ENCODE measurements at places on chromosomes 6 and 20.

GRCh38 chr6:91075244-91075976, 488.5 kb upstream of the MAP3K7 start:
- no peak for DNase-seq

DNA sequence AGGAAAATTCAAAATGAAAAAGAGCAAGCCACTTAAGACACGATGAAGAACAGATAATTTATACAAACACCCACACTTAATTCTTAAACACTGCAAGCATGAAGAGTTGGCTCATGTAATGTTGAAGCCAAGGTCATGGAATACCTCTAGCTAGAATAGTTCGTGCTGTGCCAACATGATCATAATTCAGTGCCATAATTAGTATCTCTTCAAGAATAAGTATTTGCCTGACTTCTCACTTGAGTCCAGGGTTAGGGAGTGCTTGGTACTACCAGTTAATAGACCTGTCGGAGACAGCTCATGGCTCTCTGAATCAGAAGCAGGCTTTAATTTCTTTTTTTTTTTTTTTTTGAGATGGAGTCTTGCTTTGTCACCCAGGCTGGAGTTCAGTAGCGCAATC, 206.3 kb downstream of the UNC5CL start:
- no peak for DNase-seq

DNA sequence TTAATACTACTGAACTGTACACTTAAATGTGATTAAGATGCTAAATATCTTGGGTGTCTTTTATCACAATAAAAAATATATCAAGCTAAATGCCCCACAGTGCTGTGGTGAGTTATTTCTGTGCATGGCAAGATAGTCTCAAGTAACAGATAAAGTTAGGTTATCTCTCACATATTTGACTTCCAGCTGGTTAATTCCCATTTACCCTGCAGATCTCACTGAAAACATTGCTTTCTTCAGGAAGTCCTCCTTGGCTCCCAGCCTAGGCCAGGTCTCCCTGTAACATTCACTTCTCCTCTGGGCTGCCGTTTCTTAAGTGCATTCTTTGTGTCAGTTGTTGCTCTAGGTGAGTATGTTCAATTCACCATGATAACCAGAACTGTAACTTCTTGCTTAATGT, 59.1 kb downstream of the SLC22A1 start:
- DNase-seq = no peak

- no peak for DNase-seq
Measured at GRCh38 chr6:51199733-51200260, 381.1 kb downstream of the TFAP2B start.

GRCh38 chr20:58328836-58329235, 19.3 kb downstream of the RAB22A start:
- no peak for DNase-seq

- DNase-seq = no peak
Measured at GRCh38 chr6:124090491-124090890, 286.8 kb downstream of the NKAIN2 start.

GRCh38 chr20:20519269-20519668, 151.4 kb downstream of the INSM1 start:
- DNase-seq = no peak

DNA sequence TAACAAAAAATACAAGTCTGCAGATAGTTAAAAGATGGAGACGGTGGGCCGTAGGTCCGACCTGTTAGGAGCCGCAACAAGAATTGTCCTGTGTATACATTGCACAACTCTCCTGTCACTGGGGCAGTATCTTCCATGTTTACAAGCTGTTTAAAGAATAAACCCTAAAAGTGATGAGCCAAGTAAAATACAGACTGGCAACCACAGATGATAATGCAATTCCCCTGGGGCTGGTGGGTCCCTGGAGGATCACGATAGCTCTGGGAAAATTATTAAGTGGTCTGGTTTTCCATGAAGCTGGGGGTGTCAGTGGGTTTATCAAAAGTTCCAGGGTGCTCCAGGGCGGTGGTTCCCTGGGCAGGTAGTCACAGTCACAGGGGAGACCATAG, 8.1 kb upstream of the FAM50B start:
- no peak for DNase-seq

DNA sequence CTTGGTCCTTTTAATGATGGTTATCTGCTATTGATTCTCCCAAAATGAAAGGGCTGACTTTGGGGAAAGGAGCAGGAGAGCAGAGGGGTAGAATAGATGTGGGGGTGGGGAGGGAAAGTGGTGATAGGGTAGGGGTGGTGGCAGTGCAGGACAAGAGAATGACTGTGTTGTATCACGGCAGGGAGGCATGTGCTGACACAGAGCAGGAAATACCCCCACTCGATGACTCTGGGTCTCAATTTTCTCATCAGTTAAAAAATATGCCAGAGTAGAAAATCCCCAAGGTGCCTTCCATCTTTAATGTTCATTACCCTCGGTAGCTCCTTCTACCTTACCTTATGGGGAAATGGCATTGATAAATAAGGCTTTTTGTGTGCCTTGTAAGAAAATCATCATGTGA, 79.0 kb upstream of the ATXN1 start:
- no peak for DNase-seq

DNA sequence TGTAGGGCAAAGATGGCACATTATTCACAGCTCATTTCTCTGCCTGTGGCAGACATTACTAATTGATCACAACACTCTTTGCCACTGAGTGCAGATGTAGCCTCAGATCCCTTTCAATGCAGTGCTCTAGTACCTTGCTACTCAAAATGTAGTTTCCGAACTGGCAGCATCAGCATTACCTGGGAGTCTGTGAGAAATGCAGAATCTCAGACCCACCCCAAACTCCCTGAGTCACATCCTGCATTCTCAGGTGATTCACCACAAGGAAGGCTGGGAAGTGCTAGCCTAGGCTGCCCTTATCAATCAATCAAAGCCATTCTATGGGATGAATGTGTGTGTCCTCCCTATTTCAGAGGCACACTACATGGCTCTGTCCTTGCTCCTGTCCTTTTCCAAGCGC, 58.5 kb downstream of the PCNA start:
- no peak for DNase-seq

- no peak for DNase-seq
Measured at GRCh38 chr6:118652051-118652615, 742 bp upstream of the CEP85L start.

- DNase-seq = no peak
Measured at GRCh38 chr6:165245701-165246100, 63.7 kb downstream of the C6orf118 start.

GRCh38 chr6:140388192-140388802, 1013.8 kb upstream of the CITED2 start:
- DNase-seq = no peak

DNA sequence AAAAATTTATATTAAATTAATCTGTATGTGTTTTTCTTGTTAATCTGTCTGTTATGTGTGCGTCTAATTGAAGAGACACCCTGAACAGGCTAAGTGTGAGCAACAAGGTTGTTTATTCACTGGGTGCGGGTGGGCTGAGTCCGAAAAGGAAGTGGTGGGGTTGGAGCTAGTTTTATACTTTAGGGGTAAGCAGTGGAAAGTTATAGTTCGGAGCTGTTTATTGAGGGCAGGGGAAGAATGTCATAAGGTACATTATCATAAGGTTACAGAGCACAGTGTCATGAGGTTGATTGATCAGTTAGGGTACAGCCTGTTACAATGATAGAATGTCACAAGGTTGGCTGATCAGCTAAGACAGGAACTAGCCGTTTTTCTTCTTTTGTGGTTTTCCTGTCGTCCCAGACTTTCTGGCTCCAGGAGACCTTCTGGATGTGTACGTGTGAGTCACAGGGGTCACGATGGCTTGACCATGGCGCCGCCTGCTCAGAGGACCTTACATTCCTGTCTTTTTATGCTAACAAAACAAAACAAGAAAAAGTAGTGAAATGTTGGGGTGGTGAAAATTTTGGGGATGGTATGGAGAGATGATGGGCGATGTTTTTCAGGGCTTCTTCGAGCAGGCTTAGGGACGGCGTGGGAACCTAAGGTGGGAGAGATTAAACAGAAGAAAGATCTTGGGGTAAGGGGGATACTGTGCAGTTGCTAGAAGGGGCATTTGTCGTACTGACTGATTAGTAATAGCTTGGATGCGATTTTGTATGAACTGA, 754.0 kb upstream of the ADGRB3 start:
- no peak for DNase-seq

DNA sequence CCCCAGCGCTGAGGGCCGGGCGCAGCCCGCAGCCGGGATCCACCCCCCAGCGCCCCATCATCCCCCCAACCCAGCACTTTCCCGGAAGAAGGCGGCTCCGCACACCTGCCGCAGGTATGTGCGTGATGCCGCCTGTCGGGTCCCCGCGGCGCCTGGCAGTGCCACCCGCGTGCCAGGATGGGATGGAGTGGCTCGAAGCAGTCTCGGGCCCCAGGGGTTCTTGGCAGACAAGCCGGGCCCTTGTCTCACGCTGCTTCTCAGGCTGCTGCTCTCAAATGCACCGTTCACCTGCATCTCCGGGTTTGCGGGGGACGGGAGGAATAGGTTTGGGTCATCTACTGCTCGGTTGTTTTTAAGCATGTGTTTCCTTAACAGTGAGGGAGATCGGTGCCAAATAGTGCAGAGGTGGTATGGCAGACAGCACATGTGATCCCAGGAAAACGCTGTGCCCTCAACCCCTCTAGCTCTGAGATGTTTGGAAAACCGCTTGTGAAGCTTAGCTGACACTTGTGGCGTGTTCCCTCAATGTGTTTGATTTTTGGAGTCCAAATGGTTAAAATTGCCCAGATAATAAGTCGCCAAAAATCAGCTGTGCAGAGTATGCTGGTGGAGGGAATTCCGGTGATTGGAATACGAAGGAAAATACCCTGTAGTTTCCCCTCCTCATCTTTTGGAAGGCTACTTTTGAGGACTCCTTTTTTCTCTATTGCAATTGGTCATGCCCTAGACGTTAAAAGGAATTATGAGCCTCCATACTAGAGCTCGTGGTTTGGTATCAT, 926 bp downstream of the MYLIP start:
- peak; percentile 16 for DNase-seq

DNA sequence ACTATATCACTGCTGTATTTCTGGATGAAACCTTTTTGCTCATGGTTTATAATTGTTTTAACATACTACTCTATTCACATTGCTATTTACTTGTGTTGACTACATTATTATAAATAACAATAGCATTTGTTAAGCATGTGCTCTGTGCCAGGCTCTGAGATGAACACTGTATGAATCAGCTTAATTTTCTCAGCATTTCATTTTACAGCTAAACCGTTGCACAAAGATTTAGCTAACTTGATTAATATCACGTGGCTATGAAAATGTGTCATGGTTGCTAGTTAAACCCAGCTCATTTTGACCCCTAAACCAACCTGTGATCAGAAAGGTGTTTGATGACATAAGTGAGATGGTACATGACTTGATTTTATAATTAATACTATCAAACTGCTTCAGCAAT, 77.5 kb downstream of the NCOA7 start:
- DNase-seq = no peak

DNA sequence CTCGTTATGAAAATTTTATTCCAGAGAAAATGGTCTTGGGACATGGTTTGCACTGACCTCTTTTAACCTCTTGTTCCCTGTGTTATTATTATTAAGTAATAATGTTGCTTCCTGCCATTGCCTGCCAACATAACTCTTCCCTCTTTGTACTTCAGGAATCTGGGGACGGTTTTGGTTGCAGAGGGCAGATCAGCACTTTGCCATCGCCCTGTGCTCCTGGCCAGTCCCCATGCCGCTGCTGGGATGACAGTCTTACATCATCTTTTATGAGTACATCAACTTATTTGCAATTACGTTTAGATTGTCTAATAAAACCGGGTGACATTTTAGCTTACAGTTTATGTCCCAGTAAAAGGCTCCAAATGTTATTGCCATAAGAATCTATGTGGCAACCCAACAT, 157.2 kb downstream of the CDH26 start:
- DNase-seq = no peak

- DNase-seq = no peak
Measured at GRCh38 chr6:163750431-163751031, 336.0 kb downstream of the QKI start.

GRCh38 chr6:5373430-5373829, 112.1 kb downstream of the FARS2 start:
- no peak for DNase-seq

GRCh38 chr6:29826271-29826670, 1.4 kb upstream of the HLA-G start:
- DNase-seq = no peak

Data from stimulated activated CD4-positive, alpha-beta T cell treated with anti-CD3 and anti-CD28 coated beads, Interleukin-2, amount 100 ng/mL, for 4 hours (primary cell).